ENCODE measurements at places on chromosomes 7 and 10. TPM values are rescaled to one million over a fixed set of nuclear protein-coding genes. Genes with fewer than 3 reads are reported as not detected.

- DNase-seq, result peak; percentile 46
These were observed 25.9 kb downstream of the SFXN4 start for GRCh38 chr10:119139464-119140067.

DNA sequence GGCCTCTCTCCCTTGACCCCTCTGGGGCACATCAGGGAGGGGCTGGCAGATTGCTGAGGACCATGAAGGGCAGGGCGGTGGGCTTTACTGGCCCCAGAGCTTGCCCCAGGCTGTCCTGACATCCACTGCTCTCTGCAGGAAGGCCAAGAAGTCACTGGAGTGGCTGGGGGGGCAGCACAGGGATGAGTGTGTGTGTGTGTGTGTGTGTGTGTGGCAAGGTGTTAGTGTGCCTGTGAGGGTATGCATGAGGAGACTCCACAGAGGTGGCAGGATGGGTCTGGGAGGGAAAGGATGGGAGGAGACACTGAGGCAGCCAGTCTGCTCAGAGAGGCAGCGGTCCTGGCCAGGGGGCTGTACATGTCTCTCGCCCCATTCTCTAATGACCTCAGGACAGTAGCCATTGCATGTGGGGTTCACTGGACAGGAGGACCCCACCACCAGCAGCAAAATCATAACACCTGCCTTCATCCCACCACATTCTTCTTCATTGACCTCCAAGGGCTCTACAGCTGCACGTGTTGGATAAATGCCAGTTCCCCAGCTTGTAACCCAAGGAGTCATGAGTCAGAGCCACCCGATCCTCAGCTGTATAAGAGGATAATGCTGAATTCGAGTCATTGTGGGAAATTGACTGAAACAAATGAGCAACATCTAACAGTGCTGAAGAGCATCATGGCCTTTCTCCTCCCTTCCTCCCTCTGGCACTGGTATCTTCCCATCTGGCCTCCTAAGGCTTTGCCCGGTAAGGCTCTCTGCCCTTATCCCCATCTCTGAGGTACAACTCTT lies 720.5 kb downstream of the GRID1 start:
- no peak for DNase-seq

DNA sequence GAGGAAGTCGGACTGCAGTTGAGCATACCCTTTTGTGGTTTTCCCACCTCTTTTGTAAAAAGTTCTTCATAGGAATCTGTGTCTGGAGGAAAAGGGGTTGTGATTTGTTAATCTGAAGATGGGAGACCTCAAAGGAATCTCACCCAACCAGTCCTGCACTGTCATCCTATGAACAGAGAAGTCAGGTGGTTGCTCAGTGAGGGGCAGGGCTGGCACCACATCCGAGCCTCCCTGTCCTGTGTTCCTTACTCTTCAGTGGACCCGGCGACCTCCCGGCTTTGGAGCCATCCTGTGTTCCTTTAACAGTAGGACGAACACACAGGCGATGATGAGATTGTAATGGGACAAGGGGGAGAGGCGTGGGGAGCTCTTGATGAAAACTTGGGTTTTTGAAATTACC lies 2.8 kb upstream of the MGMT start:
- DNase-seq, result no peak

GRCh38 chr7:151758622-151759540 lies 118.0 kb downstream of the PRKAG2 start:
- no peak for DNase-seq

The AGAP3 gene
- 23.1 TPM for total RNA-seq

The FAM131B gene
- not detected for total RNA-seq

DNA sequence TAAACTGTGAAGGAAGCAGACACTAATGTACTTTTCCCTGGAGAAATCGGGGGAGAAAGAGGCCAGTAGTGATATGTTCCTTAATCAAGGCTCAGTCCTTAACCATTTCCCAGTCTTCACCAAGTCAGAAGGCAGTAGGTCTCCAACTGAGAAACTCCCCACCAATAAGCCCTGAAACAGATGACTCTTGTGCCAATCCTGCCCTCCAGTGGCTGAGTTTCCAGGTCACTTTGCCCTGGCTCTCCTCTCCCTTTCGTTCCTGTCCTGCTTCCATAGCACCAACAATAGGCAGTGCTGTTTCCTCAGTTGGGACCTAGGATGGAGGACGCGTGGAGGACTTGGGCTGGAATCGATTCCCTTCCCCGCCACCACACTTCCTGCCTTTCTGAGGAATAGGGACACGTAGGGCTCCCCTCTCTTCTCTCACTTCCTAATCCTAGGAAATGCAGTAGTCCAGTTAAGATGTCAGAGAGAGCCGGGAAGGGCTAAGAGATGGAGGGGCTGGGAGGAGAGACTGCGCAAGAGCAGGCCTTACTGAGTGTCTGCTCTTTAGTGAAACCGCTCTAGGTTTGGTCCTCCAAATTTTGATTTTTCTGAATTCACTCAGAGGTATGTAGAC lies 23.4 kb downstream of the ATOH7 start:
- DNase-seq, result peak; percentile 70

DNA sequence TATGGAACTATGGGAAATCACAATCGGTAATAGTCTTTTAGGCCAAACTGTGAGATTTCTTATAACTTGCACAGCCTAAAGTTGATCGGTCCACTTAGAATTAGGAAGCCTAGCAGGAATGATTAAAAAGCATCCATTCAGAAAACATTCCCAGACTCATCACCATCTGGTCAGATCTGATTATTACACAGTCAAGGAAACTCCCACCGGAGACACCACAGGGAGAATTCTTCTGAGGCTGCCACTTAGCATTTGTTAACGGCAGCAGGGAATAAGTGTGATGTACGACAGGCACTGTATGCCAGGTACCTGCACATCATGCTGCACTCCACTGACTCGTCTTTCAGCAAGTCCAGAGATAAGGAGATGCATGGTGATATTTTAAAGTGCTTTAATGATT lies 227.6 kb upstream of the STEAP1 start:
- DNase-seq, result no peak

DNA sequence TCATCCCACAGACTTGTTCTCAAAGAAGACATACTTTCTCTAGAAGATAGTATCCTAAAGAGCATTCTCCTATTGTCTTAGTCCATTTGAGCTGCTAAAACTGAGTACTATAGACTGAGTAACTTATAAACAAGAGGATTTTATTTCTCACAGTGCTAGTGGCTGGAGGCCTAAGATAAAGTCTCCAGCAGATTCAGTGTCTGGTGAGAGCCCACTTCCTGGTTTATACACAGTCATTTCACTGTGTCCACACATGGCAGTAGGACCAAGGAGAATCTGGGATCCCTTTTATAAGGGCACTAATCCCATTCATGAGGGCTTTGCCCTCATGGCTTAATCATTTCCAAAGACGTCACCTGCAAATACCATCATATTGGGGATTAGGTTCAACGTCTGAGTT lies 68.7 kb downstream of the LRRC17 start:
- DNase-seq, result no peak

The ABCA13 gene
- total RNA-seq, result not detected

GRCh38 chr10:48938281-48938680 lies 1.4 kb downstream of the LRRC18 start:
- DNase-seq, result no peak

The HTR7 gene
- total RNA-seq, result 0.10 TPM

The BEND7 gene
- not detected for total RNA-seq

GRCh38 chr7:1531263-1531978 lies 919 bp downstream of the MAFK start:
- peak; percentile 41 for DNase-seq

- DNase-seq, result no peak
These were observed 1284.3 kb downstream of the TYW1 start for GRCh38 chr7:68280931-68281330.

GRCh38 chr7:47932466-47933037 lies 15.7 kb downstream of the PKD1L1 start:
- no peak for DNase-seq

- DNase-seq, result no peak
These were observed 6.1 kb upstream of the TNS3 start for GRCh38 chr7:47587976-47588375.

The CNNM1 gene
- total RNA-seq, result not detected

DNA sequence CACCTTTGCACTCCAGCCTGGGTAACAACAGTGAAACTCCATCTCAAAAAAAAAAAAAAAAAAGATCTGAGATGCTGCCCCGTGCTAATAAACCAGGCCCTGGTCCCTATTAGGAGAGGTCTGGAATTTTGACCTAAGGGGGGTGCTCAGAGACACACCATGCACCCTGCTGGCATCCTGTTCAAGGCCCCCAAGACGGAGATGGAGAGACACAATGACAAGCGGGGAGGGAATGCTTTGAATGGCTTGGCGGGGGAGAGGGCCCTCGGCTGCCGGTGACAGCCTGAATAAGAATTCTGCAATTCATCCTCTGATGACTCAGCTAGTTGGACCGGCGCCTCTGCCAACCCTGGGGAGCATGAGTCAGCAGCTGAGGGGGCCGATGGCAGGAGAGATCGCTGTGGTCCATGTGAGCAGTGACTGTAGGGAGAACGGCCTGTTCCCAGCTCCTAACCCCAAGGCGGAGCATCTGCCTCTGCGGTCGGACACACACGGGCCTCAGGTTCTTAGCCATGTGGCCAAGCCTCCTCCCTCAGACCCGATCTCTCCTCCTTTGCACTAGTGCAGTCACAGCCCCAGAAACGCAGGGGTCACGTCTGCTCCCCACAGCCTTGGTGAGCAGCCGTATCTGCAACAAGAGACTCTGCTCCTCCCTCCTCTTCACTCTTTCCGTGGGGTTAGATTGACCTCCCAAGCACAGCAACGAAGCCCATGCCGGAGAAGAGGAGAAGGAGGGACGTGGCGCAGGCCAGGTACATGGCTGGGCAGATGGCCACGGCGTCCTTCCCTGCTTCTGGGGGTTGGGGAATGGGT lies 14.9 kb downstream of the TRIM56 start:
- DNase-seq, result no peak

- no peak for DNase-seq
These were observed 24.4 kb downstream of the RHOBTB1 start for GRCh38 chr10:60919551-60919950.

GRCh38 chr10:5618829-5619228 lies 47.6 kb downstream of the ASB13 start:
- DNase-seq, result no peak

DNA sequence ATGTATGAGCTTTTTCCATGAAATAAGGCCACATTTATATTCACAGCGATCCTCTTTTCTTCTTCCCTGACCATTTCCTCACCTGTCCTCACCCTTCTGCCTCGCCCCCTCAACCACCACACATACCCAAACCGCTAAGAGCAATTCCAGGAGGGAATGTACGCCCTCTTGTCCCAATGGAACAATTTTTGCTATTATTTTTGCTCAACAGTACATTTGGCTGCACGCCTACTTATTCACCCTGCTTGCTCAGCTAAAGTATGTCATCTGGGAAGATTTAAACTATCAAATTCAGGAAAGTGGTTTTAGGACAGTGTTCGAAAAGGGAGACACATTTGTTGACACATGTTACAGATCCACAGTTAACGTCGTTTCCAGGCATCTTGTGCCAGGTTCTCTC lies 252.7 kb downstream of the NEBL start:
- no peak for DNase-seq

All from OCI-LY7 (cell line).